NCI-H524 treated with DMSO at 0.1 percent for 48 hours (cell line): ENCODE measurements at places on chromosomes 12 and 14.
A peak's percentile ranks its signal among the peaks of the same experiment; 100 is the strongest.

- DNase-seq, result no peak
Measured at GRCh38 chr12:40587421-40587820, 104.8 kb upstream of the CNTN1 start.

DNA sequence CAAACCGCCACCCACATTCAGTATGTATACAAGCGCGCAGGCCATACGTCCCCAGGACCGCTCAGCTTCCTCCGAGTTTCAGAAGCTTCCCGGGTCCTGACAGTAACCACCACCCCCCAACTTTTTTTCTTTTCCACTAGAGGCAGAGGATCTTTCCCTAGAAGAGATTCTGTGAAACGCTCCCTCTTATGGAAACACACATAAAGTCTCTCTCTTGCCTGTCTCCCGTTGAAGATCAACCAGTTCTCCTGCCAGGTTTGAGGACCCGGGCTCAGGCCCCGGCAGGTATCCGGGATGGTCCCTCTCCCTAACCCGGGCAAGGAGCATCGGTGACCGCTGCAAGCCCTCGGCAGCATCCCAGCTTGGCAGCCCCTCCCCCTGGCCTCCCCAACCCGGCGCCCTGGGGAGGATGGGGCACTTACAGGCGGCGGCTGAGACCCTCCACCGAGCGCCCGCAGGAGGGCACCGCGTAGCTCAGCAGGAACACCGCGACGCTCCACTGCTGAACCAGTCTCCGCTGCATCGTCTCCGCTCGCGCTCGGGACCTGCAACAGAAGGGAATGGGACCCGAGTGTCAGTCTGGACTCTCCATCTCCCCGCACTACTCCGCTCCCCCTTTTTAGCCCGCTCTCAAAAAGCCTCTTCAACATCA, 3.4 kb downstream of the PTHLH start:
- peak; percentile 16 for DNase-seq

DNA sequence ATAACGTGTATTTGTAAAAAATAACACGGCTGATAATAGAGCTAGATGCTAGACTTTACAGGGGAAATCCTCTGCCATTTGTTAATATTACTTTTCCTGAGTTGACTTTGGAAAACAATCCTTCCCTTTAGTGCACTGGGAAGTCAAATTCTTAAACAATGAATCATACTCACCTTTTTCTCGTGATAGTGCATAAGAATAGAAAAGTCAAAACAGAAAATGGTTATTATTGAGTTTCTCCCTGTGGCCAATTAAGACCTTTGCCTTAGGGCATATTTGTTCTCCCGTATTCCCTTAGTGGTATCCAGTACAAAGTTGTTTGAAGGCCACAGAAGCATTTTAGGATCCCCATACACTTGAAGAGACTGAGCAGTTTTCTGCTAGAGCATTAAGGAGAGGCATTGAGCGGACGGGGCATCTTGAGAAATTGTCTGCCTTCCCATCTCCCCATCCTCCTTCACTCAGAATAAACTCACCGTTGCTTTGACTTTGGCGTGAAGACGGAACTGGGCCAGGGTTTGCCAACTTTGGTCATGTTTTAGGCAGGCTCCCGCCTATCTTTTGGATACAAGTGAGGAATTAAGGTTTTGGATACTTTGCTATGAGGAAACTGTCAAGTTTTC, 171.3 kb downstream of the TMTC2 start:
- DNase-seq, result no peak

- no peak for DNase-seq
Measured at GRCh38 chr14:100790502-100791347, 35.2 kb upstream of the MEG3 start.

DNA sequence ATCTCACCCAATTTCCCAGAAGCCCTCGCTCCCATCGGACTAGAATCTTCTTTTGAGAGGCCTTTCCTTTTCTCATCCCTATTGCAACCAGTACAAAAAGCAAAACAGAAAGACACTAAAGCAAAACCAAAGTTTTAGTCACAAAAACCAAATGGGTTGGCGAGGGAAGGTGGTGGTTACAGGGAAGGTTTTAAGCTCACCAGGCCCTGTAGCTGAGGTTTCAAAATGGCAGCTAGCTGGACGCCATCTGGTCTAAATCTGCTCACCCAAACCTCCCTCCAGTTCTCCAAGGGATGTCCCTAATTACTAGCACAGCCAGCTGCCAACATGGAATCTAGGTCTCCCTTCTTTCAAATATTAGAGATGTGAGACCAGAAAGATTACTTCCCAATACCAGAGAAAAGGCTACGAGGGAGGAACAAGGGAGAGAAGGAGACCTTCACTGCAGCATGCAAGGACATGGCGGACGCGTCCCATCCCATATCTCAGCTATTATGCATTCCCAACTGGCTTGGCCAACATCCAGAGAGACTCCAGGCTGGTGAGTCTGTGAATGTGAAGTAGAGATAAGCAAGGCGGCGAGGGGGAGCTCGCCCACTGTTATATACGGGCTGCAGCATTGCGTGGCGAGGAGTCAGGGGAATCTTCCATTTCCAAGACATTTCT, 70.8 kb downstream of the DPF3 start:
- DNase-seq, result no peak

DNA sequence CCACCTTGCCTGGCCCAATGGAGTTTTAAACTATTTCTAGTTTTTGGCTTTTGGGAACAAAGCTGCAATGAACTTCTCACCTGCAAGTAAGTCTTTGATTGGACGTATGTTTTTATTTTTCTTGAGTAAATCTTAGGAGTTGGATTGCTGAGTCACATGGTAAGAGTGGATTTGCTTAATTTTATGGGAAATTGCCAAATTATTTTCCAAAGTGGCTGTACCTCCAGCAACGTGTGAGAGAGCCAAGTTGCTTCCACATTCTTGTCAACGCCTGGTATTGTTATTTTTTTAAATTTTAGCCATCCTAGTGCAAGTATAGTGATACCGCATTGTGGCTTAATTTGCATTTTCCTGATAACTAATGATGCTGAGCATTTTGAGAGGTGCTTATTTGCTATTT, 136.6 kb downstream of the LMNTD1 start:
- DNase-seq, result no peak

GRCh38 chr12:8781381-8782127, 40.9 kb upstream of the A2ML1 start:
- DNase-seq, result no peak

- DNase-seq, result no peak
Measured at GRCh38 chr12:13124656-13125505, 21.4 kb upstream of the GSG1 start.

- DNase-seq, result no peak
Measured at GRCh38 chr12:18358930-18359329, 97.6 kb downstream of the PIK3C2G start.

- no peak for DNase-seq
Measured at GRCh38 chr12:109772622-109773321, 59.1 kb downstream of the FAM222A start.

GRCh38 chr12:116376354-116377193, 99.1 kb upstream of the MED13L start:
- no peak for DNase-seq

DNA sequence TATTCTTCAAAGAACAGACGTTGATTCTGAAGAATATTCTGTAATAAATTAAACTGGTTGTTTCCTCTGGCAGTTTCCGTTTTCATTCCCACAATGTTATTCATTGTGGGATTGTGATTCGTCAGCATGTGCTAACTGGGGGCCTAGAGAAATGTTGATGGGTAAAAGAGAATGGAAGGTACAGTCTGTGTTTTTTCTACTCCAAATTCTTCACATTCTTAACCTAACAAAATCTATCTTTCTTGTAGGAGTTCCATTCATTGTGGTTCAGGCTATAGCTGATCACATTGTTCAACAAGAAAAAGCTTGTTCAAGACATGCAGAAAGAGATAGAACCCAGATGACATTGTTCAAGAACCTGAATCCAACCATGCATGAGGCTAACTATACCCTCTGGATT, 5.9 kb downstream of the CD163 start:
- no peak for DNase-seq

DNA sequence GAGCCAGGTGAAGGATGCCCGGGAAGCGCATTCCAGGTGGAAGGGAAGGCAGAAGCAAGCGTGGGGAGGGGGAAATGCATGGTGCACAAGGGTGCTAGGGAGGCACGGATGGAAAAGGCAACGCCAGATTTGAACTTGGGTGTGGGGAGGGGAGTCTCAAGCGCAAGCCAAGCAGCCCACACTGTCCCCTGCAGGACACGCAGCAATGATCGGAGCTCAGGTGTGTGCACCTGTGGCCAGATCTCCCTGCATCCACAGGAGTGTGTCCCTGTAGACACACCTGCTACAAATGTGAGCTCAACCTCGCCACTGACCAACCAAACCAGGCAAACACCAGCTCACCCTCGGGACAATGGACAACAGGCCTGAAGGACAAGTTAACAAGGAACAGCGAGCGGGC, 63.2 kb downstream of the SCARB1 start:
- DNase-seq, result no peak

- no peak for DNase-seq
Measured at GRCh38 chr12:125079648-125080645, 14.7 kb downstream of the AACS start.

- no peak for DNase-seq
Measured at GRCh38 chr14:86714153-86714552, 1184.2 kb downstream of the FLRT2 start.

- no peak for DNase-seq
Measured at GRCh38 chr12:88339254-88339949, 197.3 kb downstream of the TMTC3 start.

DNA sequence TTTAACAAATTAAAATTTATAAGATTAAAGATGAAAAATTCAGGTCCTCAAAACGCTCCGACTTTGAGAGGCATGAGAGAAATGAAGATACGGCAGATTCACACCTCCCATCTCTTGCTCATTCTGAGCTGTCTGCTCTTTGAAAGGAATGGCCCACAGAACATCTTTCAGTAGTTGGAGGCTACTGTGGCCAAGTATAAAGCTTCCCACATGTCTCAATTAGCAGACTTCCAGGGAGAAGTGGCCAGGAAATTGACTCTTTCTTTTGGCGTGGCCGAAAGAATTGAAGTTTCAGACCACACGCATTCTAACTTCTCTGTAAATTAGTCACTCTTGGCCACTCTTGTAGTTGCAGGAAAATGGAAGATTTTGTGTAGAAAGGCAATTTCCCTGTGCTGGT, 129.2 kb downstream of the DIP2B start:
- DNase-seq, result no peak

DNA sequence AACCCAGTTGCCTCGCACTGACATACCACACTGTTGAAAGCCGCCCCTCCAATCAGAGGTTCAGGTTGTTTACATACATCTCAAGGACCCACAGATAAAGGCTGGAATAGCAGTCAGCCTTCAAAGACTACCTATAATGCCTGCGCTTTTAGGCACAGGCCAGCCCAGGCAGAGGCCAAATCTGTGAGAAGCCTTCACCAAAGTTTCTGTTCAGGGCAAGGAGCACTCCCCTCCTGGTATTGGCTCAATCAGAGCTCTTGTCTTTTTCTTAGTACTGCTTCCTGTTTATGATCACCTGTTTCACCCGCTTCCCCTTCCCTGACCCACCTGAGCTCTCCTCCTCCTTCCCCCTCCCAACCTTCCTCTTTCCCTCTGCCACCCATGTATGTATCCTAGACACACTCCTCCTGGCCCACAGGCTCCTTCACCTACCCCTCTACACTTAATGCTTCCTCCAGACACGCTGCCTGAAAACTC, 34.8 kb downstream of the DUSP16 start:
- DNase-seq, result no peak

DNA sequence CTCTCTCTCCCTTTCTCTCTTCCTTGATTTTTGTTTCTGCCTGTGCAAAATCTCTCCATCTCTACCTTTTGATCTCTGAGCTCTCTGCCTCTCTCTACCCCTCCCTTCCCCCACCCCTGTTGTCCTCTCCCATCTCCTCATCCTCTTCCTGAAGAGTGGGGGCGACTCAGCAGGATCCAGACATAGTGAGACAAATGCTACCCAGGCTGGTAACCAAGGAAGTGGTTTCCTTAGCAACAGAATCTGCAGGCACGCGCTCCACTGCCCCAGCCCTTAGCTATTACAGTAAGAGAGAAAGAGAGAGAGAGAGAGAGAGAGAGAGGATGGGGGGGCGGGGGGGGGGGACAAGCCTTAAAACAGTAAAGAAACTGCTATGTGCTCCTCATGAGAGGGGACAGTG, 85.6 kb downstream of the CMKLR1 start:
- DNase-seq, result peak; percentile 24

GRCh38 chr12:49111206-49111605, 559 bp upstream of the LMBR1L start:
- no peak for DNase-seq

GRCh38 chr14:32472512-32473463, 143.7 kb downstream of the AKAP6 start:
- peak; percentile 75 for DNase-seq
